ENCODE measurements at places on chromosomes 3 and 15. TPM values are rescaled to one million over a fixed set of nuclear protein-coding genes. Genes with fewer than 3 reads are reported as not detected.

DNA sequence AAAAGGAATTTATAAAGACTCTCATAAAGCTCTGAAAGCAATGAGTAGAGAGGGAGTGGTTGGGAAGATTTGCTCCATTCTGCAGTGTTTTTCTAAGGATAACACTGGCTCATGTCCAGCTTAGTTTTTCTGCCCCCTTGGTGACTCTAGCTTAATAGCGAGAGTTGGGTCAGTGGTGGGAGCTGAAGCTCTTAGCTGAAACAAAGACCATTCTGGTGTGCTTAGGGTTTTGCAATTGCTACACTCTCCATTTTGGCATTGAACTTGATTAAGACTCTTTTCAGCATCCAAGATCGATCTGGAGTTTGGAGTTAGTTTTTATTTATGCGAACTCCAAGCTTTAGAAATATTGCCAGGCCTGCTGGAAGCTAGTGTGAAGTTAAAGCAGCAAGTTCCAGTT, 98.0 kb downstream of the ATG7 start:
- DNase-seq: no peak

DNA sequence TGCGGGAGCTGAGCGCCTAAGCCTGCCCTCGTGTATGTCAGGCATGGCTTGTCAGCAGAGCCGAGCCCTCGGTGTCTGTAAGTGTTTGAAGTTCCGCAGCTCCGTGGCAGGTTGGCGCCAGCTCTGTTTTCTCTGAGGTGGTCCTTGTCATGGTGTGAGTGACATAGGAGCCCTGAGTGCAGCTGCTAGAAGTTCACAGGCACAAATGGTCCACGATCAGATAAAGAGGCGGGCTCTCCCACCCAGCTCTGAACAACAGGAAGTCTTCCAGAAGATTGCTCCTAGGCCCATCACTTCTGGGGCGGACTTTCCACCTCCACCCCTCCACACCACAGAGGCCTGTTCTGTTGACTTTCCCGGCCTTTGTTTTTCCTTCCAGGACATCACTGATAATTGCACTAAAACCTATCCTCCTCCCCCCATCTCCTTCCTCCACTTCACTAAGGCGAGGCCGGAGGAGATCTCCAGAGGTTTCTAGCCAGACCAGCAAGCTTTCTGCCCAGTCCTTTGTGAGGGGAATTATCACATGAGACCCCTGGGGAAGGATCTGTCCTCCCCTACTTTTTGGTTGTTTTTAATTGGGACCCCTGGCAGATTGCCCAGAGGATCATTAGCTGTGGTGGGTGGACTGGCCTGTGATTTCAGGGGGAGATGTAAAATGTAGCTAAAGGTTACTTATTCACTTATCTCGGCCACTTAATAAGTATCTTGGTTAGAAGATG, 19.9 kb downstream of the ITPR1 start:
- peak; percentile 73 for DNase-seq

- DNase-seq: no peak
These were observed 75.2 kb downstream of the GADL1 start for GRCh38 chr3:30819067-30819798.

The RFC4 gene
- polyA plus RNA-seq: 46.3 TPM

The CEMIP gene
- 5.4 TPM for polyA plus RNA-seq

The TLR9 gene
- polyA plus RNA-seq: 0.27 TPM

All from renal cortex interstitium (tissue), 15 donors.